ENCODE measurements at places on chromosomes 12 and 14.

DNA sequence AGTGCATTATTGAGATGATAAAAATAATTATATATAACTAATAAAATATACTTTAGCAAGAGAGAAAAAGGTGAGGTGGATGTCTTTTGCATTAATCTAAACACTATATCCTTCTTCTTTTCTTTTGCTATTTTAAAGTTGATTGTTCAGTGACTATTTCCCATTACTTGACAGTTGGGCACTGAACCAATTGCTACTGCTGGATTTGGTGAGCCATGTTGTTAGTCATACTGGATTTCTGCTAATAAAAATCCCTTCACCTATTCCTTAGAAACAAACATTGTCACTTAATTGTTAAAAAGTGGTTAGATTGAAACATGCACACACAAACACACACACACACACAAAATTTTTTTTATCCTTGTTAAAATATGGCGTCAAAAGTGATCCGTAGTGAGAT, 251.6 kb upstream of the ALG10 start:
- DNase-seq: no peak

DNA sequence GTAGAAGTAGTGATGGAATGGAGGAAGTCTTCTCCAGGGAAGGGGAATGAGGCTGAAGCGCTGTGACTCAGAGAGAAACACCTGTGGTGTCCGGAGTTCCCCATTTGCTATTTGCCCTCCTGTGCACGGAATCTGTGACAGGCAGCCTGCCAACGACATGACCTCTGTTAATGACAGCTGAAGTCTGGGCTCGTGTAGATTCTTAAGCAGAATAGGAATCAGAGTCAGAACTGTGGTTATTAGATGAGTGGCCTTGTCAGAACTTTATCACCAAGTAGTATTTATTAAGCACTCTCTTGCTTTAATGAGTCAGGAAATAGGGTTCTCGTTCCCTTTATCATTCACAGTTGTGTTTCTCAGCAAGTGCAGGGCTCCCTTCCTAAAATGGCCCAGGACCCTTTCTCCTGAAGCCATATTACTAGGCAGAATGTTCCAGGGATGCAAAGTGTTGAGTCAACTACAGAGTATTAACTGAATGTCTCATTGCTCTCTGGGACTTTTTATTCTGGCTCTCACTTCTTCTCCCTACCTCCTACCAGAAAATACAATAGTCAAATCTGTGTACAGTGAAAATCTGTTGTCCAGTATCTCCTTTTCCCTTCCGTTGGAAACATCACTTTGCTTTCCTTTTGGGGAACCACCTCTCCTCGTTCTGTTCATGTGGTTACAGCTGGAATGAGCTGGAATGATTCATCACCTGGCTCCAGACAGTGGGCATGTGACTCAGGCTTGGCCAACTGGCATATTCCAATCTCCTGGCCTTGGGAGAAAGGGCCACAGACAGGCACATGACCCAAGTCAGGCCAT, 77.8 kb upstream of the MAX start:
- no peak for DNase-seq

DNA sequence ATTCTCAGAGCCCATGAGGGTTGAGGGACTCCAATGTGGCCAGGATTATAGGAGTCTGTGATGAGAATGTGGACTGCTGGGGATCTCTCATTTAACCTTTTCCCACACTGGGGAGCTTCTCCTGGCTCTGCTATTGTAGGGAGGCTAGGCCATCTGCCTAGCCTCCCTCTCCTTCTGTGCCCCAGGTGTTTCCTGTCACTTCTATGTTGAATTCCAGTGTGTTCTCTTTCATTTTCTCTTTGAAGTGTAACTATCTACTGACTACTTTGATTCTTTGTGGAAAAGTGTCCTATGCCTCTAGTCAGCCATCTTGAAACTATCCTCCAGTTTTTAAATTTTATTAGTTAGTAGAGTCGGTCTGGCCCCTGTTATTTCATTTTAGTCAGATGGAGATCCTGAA, 53.4 kb upstream of the ABCD2 start:
- no peak for DNase-seq

DNA sequence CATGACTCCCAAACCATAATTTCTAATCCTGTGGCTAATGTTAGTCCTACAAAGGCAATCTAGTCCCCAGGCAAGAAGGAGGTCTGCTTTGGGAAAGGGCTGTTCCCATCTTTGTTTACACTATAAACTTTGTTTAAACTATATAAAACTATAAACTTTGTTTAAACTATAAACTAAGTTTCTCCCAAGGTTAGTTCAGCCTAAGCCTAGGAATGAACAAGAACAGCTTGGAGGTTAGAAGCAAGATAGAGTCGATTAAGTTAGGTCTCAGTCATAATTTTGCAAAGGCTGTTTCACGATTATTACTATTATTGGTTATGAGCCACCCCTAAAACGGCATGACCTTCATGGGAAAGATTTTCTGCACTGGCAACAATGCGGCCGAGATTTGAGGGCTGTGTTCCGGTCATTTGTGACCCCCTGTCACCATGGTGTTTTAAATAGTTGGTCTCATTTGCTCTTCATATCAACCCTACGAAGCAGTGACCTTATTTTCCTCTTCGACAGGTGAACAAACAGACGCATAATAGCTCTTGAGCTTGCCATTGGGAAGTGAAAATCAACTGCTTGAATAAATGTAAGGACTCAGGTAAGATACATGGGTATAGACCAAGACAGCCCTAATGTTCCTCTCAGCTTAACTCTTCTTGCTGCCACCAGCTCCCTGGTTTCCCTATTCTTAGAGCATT, 322.6 kb upstream of the TMEM132C start:
- DNase-seq: no peak

DNA sequence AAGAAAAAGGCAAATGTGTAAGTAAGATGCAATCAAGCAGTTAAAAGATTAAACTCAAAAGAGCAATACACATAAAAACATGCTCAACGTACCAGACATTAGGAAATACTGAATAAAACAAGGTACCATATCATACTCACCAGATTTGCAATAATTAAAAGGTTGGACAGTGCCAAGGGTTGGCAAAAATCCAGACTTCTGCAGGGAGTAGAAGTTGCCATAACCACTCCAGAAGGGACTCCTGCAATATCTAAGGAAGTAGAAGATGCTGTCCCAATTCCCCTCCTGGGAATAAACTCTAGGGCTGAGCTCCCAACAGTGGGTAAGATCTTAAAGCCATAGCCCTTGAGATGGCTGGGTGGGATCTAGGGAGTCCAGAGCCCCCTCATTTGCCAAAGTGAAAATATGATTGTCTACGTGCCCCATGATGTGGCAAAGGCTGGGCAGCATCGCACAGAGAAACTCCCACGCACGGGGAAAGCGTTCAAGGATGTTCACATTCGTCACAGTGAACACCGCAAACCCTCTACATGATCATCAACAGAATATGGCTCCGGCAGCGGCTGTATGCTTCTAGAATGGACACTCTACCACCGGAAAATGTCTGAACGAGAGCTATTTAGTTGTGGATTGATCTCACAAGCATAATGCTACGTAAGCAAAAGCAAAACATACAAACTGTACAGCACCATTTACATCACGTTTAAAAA, 12.3 kb downstream of the KCTD10 start:
- DNase-seq: no peak

Measured in tibial nerve (tissue), 4 donors.